ENCODE measurements at places on chromosomes 12 and 14. TPM values are rescaled to one million over a fixed set of nuclear protein-coding genes. Genes with fewer than 3 reads are reported as not detected.

The SMIM41 gene
- not detected for total RNA-seq

The RFX4 gene
- total RNA-seq: not detected

The MYL2 gene
- total RNA-seq: 2.7 TPM

The BCL11B gene
- total RNA-seq: 0.55 TPM

The KRT1 gene
- not detected for total RNA-seq

The CD163 gene
- total RNA-seq: 203 TPM

The SCAF11 gene
- 127 TPM for total RNA-seq

The CYP27B1 gene
- not detected for total RNA-seq

The ACOT4 gene
- total RNA-seq: not detected

The NANOG gene
- total RNA-seq: not detected

The SENP1 gene
- total RNA-seq: 43.9 TPM

The ACOT6 gene
- total RNA-seq: not detected

DNA sequence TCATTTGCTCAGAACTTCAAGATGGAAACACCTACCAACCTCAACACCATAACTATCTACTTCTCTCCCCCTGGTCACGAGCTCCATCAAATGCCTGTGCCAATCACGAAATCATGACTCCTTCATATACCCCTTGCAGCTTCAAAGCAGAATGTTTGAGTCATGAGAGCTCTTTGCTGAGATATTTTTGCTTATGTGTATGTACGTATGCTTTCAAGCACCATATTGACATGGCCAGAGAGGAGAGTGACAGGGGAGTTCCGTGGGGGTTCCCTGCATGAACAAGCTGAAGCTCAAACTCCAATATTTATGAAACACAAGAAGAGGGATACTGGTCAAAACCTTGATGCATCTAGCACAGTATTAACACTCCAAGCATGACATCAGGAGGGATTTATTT, 374.4 kb downstream of the DPF3 start:
- DNase-seq: no peak

- DNase-seq: no peak
Observed at GRCh38 chr12:51961834-51962233, 10.3 kb downstream of the ACVR1B start.

DNA sequence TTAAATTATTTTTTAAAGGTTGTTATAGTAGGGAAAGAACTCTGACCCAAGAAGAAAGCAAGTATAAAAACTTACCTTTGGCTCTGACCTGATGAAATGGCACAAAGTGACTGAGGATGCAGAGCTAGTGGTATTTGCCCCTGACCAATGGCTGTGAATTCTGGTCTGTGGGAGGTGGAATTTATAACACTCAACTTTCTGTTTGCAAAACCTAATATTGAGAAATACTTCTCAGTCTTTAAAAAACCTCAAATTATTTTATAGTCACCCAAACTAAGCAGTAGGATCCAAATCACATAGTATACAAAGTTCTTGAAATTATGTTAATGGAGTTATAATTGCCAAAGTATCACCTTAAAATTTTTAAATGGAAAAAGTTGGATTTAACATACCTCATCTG, at the start of gene EPYC:
TSS of gene EPYC (minus strand) at position 101 of the 400 bp plus-strand sequence. CDS start 2,407 bp downstream, outside the sequence.
- no peak for DNase-seq

GRCh38 chr14:102063808-102064429, 22.9 kb downstream of the HSP90AA1 start:
- no peak for DNase-seq

- DNase-seq: no peak
Observed at GRCh38 chr12:68261896-68262295, 8.5 kb upstream of the IL22 start.

GRCh38 chr14:55898938-55899337, 219.3 kb upstream of the PELI2 start:
- no peak for DNase-seq

- DNase-seq: no peak
Observed at GRCh38 chr14:41498959-41499358, 107.7 kb upstream of the LRFN5 start.

DNA sequence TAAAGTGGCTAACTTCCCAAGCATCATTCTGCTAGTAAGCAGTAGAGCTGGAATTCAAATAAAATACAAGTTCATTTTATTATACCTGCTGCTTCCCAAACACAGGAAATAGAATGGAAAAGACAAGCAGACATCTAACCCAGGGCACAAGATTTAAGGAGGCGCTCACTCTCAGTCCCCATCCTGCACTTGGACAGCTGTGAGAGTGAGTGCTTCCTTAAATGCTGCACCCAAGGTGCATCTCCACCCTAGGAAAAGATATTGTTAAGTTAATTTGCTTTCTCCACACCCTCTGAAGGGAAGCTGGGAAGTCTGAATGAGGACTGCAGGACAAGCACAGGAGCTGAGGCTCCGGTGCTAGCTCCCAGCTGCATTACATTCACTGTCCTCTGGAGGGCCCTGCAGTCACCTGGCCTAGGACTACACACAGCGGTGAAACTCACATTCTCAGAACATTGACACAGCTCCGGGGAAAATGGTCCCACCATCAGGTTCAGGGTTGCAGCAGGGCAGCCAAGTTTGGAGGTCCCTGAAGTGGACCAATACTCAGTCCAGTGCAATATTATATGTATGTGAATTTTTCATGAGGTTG, 14.2 kb downstream of the HEBP1 start:
- no peak for DNase-seq

DNA sequence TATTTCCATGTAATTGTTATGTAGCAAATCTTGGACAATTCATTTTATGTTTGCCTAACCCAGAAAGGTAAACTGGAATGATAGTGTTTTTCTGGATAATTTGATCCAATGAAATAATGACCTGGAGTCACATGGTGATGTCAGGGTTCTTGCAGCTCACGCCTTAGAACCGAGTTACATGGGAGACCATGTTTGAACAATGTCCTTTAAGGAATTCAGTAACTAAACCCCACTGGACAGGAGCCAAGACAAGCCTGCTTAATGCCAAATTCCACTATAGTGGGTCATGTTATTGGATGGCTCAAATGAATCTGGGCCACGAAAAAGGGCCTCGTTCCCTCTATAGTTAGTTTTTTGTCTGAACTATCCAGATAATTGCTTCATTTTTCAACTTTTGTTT, 255.8 kb upstream of the HMGA2 start:
- DNase-seq: no peak

DNA sequence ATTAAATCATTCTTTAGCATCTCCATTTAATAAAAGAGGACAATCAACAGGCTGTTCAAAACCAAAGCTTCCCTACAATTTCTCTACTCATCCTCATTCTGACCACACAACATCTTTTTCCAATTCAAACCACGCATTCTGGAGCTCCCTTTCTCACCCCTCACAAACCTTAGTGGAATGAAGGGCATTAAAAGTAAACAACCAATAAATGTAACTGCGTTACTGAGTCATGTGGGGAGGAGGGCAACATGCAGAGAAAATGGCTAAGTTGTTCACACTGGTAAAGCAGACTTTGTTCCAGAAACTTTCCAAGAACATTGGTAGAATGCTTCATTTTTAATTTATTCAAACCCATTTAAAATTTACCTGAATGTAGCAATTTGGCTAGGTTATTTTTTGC, 19.6 kb downstream of the SOX5 start:
- no peak for DNase-seq

- no peak for DNase-seq
Observed at GRCh38 chr12:107465625-107466024, 220.0 kb upstream of the PWP1 start.

GRCh38 chr14:59123531-59123930, 64.9 kb upstream of the DAAM1 start:
- no peak for DNase-seq

- DNase-seq: peak; percentile 18
Observed at GRCh38 chr12:1933342-1934051, 15.0 kb upstream of the CACNA2D4 start.

GRCh38 chr12:3728686-3729085, 24.2 kb downstream of the CRACR2A start:
- DNase-seq: no peak

GRCh38 chr12:65881348-65881961, 57.2 kb downstream of the HMGA2 start:
- DNase-seq: peak; percentile 57

- DNase-seq: no peak
Observed at GRCh38 chr12:115404761-115405470, 720.9 kb upstream of the TBX3 start.

GRCh38 chr12:51480978-51481377, 56.3 kb downstream of the SLC4A8 start:
- no peak for DNase-seq

DNA sequence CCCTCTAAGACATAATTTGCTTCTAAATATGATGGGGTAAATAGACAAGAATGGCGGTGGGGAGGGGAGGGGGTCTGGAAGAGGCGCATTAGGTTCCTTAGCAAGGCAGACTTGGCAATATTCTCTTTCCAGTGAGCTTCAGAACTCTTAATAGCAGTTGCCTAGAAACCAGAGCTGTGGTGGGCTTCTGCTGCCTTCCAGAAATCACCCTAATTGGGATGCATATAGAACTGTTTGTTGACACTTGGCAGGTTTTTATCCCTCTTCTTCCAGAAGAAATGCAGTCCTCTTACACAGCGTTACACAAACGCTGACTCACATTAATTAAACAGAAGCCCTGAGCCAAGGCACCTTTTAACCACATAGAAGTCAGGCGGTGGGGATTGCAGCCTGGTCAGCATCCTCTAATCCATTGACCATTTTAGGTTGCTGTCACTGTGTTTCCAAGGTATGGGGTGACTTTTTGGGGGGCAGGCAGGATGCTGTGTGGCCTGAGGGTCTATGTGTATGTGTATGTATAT, 114.1 kb downstream of the CCDC60 start:
- DNase-seq: no peak

DNA sequence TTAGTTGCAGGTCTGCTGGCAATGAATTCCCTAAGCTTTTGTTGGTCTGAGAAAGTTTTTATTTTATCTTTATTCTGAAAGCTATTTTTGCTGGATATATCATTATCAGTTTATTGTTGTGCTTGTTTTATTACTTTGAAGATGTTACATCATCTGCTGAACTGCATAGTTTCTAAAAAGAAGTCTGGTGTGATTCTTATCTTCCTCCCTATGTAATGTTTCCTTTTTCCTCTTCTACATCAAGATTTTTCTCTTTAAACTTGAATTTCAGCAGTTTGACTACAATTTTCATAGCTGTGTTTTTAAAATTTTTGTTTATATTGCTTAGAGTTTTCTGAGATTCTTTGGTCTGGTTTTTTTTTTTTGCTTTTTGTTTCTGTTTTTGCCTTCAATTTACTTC, 137.1 kb upstream of the PMCH start:
- DNase-seq: no peak

DNA sequence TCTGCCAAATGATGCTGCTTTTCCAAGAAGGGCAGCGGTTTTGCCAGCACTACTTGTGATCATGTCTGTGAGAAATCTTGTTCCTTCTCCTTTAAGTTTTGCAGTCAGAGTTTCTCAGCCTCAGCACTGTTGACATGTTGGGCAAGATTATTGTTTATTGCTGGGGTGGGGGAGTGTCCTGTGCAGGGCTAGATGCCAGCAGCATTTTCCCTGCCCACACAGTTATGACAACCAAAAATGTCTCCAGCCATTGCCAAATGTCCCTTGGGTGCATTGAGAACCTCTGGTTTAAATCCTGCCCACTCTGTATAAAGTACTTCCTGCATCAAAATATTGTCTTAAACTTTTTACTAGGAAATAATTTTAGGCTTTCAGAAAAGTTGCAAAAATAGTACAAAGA, 20.0 kb downstream of the TMEM132C start:
- no peak for DNase-seq

GRCh38 chr14:28297559-28297958, 469.0 kb upstream of the FOXG1 start:
- no peak for DNase-seq
